ENCODE measurements at places on chromosomes 1 and 21.

DNA sequence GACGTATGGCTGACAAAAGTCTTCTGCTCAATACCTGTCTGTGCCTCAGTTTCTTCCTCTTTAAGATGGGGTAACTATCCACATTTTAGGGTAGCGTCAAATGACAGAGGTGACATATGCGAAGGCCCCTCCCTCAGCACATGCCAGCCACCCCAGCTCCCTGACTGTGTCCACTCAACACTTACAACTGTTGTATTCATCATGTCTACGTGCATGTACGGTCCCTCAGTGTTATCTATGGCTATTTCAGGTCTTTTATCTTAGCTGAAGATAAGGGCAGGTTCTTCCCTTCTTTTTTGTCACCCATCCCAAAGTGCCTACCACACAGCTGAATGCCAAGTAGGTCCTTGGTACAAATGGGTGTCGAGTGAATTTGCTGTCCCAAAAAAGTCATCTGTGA lies 8.3 kb upstream of the C1orf198 start:
- DNase-seq: no peak

DNA sequence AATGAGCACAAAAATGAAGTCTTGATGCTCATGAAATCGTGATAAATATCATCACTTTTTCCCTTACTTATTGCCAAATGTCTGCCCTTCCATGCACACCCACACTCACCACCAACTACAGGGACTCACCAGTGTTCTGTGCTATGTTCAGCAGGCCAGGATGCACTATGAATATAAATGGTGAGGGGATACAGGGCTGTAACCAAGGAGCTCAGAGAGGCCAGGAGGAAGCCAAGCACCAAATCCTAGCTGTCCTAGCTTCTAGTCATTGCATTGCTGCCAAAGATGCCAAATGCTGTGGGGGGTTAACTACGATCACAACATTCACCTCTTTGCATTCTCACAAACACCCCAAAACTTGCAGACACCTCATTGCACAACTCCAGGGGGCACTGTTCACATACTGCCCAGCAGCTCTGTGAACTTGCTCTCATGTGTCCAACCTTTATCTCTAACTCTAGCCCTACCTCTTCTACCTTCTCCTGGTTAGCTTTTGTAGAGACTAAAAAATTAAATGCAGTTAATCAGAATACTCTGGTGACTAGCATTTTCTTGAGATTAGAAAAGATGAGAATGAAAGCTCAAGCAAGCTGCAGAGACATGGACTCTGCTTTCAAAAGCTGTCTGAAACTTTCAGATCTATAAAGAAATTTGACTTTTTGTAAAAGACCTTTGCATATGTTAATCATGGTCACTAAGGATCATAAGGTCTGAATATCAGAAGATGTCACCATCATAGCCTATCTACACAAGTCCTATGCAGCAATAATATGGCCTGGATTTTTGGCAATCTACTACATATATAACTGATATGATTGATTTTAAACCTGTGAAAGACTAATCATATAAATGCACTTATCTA lies 13.9 kb upstream of the KIF14 start:
- no peak for DNase-seq

DNA sequence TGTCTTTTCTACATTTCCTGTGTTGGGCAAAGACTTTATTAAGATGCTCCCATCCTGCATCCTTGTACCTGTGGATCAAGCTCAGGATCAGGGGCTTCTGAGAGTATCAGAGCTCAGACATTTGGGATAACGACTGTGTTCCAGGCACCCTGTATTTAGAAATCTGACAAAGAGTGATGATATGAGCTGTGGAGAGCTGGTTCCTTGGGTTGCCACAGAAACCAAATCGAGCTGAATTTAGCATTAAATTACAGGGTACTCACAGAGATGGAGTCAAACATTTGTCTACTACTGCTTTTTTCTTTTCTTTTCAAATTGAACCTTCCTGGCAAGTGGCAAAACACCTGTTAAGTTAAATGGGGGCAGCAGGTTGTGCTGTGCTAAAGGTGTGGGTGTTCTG lies 110.6 kb downstream of the XCL2 start:
- no peak for DNase-seq

- DNase-seq: no peak
These were observed 8.0 kb downstream of the ADGRL2 start for GRCh38 chr1:81808760-81809159.

GRCh38 chr1:10402729-10403274 lies 3.9 kb downstream of the PGD start:
- no peak for DNase-seq

Data from dermis microvascular lymphatic vessel endothelial cell (primary cell).